RWPE1 (cell line): ENCODE measurements at places on chromosomes 2 and 18.

GRCh38 chr18:11587846-11588245 is 21.6 kb upstream of the SLC35G4 start:
- no peak for DNase-seq

DNA sequence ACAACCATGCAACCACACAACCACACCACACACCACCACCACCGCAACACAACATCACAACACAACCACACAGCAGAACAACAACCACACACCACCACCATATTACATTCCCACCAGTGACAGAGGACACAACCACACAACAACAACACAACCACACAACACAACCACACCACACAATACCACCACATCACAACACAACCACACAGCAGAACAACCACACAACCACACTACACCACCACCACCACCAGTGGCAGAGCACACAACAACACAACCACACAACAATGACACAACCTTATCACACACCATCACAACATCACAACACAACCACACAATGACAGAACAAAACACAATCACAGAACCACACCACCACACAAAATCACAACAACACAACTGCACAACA is 313.0 kb upstream of the MYT1L start:
- DNase-seq, result no peak

- no peak for DNase-seq
Observed at GRCh38 chr2:74471332-74472065, 981 bp downstream of the MRPL53 start.

DNA sequence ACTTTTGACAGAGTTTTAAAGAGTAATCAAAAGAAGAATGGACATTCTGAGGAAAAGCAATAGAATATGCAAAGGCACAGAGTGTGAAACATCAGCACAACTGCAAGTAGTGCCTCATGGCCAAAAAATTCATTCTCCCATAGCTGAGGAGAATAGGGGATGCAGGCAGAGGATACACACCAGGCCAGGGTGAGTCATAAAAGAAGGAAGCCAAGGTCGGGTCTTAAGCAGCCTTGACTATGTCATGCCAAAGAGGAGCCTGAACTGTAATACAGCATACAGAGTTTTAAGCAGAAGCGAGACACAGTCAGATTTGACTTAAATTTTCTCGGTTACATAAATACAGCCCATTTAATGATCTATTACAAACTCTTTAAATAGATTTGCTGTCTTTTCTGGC is 165.0 kb downstream of the LNPK start:
- no peak for DNase-seq

- DNase-seq, result no peak
Observed at GRCh38 chr2:129781749-129782632, 197.5 kb upstream of the RAB6C start.

- no peak for DNase-seq
Observed at GRCh38 chr2:101349893-101350662, 37.2 kb downstream of the CREG2 start.

- DNase-seq, result no peak
Observed at GRCh38 chr2:158620656-158621055, 163.9 kb downstream of the PKP4 start.
